ENCODE measurements at places on chromosomes 16 and 17.
A peak's percentile ranks its signal among the peaks of the same experiment; 100 is the strongest.

DNA sequence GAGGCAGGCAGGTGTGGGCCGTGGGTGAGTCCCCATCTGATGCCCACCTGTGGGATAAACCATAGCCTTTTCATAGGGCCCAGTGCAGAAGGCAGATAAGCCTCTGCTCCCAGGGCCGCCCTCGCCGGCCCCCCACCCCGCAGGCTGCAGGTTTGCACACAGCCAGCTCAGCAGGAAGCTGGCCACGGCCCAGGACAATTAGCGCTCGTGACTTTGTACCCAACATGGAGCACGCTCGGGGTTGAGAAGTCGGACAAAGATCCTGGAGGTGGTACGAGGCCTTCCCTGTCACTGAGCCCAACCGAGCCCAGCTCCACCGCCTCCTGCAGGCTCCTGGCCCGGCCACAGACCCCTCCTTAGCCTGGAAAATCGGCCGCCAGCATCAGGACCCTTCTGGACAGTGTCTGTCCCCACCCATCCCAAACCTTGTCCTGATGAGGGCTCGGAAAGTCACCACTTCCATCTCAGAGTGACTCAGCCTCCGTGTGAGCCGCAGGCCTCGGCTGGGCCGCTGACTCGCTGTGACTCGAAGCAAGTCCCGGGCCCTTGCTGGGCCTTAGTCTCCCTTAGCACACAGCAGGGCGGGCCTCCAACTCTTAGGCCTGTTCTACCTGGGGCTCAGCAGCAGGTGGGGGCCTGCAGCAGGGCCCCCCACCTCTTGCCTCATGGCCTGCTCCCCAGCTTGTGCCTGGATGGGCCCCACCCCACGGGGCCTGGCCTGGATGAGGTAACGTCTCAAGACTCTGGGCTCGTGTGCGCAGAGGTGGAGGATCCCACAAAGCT is 22.7 kb downstream of the FAM83G start:
- peak; percentile 73 for DNase-seq

GRCh38 chr17:19610879-19611278 is 37.7 kb upstream of the ALDH3A2 start:
- no peak for DNase-seq

DNA sequence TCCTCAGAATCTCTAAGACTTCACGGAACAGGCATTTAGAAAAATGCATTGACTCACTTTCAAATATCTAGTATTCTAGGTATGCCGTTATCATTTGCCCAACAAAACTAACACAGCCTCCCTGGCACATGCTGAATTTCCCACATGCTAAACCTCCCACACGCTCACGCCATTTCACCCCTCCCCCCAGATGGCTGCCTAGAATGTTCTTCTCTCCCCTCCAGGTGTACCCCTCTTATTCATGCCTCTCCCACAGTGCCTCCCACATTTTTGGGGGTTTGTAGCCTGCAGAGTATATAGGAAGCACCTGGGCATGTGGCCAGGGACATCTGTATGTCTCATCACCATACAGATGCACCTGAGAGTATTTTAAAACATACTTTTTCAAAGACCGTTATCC is 38.2 kb upstream of the ICAM2 start:
- no peak for DNase-seq

- no peak for DNase-seq
These were observed 13.7 kb upstream of the WIPI1 start for GRCh38 chr17:68470961-68471360.

- no peak for DNase-seq
These were observed 6.2 kb downstream of the SULT1A2 start for GRCh38 chr16:28590384-28591340.

DNA sequence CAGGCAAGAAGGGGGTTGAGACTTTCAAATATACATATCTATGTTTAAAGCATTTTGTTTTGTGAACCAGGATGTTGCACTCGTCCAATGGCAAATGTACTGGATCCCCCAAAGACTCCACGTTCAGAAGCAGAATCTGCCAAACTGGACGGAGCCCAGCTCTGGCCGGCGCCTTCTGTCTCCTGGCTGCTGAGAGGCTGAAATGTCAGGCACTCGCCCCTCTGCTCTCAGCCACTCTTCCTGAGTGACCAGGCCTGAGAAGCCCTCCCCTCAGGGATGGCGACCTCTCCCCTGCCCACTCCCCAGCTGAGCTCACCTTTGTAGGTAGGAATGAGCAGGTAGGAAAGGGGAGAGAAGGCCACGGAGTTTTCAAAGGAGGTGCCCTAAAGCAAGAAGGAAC is 187.5 kb upstream of the FOXF1 start:
- DNase-seq: no peak

GRCh38 chr16:65355706-65356105 is 233.8 kb upstream of the CDH11 start:
- DNase-seq: no peak

- no peak for DNase-seq
These were observed 77.7 kb downstream of the GAS7 start for GRCh38 chr17:10120749-10121148.

DNA sequence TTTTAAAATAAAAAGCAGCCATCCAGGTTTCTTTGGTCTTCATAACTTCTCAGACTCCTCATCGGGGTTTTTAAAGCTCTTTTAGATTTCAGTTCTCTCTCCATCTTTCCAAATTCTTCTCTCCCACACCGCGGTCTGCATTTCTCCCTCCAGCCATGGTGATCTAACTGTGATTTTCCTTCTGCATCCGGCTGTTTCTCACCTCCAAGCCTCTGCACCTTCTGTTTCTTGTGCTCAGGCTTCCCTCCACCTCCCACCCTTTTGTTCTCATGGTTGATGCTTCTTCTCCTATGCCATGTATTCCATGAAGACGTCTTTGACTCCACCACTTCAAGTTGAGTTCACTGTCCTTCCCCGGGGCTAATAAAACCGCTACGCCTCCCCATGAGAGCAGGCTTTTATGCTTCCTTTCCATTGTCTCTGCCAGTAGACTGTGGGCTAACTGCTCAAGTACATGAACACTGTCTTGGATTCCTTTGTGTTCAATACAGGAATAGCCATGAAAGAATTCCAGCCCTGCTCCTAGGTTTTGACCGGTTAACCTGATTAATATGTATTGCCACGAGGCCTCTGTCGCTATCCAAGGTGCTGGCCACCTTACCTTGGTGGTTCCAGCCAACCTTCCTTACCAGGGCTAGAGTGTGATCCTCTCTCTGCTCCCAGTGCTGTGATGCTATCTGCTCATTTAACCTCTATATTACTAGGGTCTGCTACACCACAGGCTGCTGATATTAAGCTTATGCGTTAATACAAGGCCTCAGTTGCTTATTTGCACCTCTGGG is 625.1 kb downstream of the HS3ST4 start:
- DNase-seq: no peak

GRCh38 chr16:56460101-56460500 is 8.7 kb downstream of the OGFOD1 start:
- no peak for DNase-seq

DNA sequence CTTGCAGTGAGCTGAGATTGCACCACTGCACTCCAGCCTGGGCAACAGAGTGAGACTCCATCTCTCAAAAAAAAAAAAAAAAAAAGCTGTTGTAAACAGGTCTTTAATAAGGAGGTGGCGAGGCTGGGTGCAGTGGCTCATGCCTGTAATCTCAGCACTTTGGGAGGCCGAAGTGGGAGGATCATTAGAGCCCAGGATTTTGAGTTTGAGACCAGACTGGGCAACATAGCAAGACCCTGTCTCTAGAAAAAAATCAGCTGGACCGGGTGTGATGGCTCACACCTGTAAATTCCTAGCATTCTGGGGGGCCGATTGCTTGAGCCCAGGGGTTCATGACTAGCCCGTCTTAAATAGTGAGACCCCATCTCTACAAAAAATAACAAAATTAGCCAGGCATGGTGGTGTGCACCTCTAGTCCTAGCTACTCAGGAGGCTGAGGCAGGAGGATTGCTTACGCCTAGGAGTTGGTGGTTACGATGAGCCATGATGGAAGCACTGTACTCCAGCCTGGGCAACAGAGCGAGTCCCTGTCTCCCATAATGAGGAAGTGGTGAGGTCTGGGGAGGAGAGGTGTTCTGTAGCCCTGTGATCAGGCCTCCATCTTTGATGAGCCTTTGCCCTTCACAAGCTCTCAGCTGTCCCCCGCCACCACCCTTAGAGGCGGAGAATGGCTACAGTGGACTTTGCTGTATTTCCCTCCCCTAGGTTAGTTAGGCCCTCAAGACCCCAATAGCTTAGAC is 36.2 kb downstream of the ZNF778 start:
- DNase-seq: no peak

- DNase-seq: no peak
These were observed 78.1 kb downstream of the GP2 start for GRCh38 chr16:20249211-20249610.

DNA sequence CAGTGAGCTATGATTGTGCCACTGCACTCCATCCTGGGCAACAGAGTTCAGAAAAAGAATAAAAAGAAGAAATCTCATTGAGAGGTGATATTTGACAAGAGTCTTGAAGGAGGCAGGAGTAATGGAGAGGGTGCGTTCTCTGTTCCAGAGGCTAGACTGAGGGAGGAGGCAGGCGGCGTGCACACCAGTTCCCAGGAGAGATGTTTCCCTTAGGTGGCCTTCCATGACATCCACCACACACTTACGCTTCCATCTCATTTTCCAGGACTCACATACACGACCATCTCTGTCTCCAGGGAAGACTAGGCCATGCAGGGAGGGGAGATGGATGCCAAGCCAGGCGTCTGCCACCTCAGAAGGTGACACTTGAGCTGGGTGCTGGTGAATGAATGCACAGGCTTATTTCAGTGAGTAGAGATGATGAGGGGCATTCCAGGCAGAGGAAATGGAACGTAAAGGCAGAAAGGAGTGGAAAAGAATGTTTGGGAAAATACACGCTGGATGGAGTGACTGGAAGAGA is 25.3 kb upstream of the N4BP1 start:
- no peak for DNase-seq

GRCh38 chr17:296379-296778 is 56.2 kb downstream of the RPH3AL start:
- no peak for DNase-seq

GRCh38 chr16:30395992-30396585 is 869 bp downstream of the ZNF48 start:
- peak; percentile 20 for DNase-seq

- no peak for DNase-seq
These were observed 8.9 kb upstream of the TNS4 start for GRCh38 chr17:40510328-40510648.

- DNase-seq: no peak
These were observed 352.5 kb downstream of the KCNJ2 start for GRCh38 chr17:70521821-70522256.

GRCh38 chr17:36870720-36870999 is 66.6 kb upstream of the LHX1 start:
- no peak for DNase-seq

GRCh38 chr16:28524681-28525171 is 14.0 kb downstream of the NUPR1 start:
- no peak for DNase-seq

GRCh38 chr17:65156185-65156834 is 19.1 kb downstream of the RGS9 start:
- no peak for DNase-seq

DNA sequence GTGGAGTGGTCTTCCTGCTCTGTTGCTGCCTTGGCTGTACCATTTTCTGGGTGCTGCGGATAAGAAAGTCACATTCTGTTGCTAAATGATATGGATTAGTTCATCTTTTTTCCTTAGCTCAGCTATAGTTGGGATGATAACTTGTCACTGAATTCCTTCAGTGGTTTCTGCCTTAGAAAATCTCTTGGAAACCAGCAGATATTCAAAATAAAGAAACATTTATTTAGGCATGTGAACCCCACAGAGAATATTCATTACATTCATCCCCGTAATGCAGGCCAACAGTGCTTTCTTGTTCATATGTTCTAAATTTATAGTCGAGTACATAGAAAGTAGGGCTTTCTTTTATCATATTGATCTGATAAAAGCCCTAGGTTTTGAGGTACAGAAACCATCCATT is 151.3 kb downstream of the CYB561 start:
- no peak for DNase-seq

DNA sequence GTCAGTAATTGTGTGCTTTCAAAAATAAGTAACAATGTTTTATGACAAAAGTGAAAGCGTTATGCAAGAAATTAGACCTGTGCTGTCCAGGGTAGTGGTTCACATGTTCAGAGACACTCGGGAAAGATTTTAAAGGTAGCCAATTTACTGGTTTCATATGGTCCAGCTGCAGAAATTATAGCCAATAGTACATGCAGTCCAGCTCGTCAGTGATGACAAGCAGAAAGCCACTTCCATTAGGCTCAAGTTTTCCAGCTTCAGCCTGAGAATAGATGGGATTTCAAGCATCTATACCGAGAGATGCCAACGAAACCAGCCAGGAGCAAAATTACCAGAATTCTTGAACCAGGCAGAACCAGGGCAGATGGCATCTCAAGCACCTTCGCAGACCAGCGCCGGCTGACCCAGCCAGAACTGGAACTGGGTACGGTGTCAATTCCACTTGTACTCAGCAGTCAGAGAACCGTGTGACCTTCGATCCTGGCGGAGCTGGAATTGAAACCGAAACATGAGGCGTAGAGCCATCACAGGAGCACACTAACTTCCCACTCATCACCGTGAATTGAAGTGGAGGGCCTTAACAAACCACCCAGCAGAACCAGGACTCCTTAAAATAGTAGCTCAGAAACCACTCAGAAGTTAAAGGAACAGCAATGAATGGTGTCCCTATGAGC is 207.9 kb upstream of the HSBP1 start:
- DNase-seq: no peak

GRCh38 chr17:1906662-1907101 is 76.9 kb downstream of the RPA1 start:
- no peak for DNase-seq

DNA sequence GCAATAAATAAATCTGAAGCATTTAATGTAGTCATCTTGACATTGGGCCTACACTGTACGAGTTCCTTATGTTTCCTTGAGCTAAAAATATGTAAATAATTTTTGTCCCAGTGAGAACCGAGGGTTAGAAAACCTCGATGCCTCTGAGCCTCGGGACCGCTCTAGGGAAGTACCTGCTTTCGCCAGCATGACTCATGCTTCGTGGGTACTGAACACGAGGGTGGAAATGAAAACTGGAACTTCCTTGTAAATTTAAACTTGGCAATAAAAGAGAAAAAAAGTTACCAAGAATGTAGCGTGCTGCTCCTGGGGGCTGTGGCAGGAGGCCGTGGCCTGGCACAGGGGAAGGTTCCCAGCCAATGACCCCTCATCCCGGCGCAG is 74.1 kb downstream of the SOCS1 start:
- DNase-seq: no peak

GRCh38 chr17:30922235-30923030 is 688 bp downstream of the ADAP2 start:
- no peak for DNase-seq

DNA sequence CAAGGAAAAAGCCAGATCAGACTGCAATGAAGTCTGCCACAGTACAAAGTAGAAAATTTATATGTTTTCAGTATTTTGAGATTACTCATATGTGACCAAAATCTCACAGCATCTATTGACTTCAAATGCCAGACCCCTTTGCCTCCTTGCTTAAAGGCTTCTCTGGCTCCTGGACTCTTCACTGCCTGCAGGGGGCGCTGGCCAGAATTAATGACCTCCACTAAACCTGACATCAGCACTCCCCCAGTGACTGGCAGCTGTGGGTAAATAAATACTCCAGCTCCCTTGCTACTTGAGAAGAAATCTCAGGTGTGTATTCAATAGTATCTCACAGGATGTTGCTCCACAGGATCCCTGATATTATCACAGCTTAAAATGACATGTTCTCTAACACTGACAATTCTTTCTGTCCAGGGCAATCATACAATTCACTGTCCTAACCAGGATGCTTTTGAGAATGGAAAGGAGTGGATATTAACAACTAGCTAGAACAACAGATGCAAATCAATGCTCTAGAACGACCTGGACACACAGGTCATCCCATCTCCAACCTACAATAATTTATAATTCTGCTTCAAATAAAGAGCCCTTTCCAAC is 4.0 kb downstream of the BECN1 start:
- DNase-seq: peak; percentile 70

GRCh38 chr17:38721802-38722201 is 8.3 kb upstream of the CISD3 start:
- DNase-seq: no peak

Data from NCI-H2081 (cell line).